ENCODE measurements at places on chromosomes 16 and 17.

GRCh38 chr16:53058441-53058840 lies 3.6 kb downstream of the CHD9 start:
- DNase-seq, result no peak

- DNase-seq, result no peak
Measured at GRCh38 chr17:17557796-17558195, 33.7 kb downstream of the PEMT start.

DNA sequence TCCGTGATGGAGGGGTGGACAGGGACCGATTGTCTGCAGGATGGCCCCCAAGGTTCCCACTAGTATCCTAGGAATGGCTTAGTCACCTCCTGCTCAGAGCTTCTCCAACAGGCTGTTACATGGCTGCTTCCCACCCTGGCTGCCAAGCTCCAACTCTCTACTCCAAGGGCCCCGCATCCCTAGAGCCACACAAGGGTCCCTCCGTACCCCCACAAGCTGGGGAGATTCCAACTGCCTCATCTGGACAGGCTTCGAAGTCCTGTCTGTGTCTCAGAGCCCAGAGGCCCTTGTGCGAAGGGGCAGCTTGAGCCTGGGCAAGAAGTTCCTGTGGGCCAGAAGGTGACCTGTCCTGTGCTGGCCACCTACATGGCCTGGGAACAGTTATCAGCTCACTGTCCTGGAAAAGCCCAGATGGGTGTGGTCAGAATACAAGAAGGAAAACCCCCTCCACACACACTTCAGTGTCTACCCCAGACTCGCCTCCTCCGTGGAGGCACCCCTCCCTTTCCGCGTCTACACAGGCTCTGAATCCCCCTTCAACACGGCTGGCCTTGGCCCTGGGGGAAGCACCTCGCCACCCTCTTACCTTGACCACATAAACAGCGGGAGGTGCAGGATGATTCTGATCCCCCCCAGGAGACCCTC lies 586 bp downstream of the MEAK7 start:
- DNase-seq, result no peak

- no peak for DNase-seq
Measured at GRCh38 chr16:400061-400591, 1.6 kb upstream of the DECR2 start.

GRCh38 chr16:53913920-53914319 lies 210.0 kb downstream of the FTO start:
- no peak for DNase-seq

DNA sequence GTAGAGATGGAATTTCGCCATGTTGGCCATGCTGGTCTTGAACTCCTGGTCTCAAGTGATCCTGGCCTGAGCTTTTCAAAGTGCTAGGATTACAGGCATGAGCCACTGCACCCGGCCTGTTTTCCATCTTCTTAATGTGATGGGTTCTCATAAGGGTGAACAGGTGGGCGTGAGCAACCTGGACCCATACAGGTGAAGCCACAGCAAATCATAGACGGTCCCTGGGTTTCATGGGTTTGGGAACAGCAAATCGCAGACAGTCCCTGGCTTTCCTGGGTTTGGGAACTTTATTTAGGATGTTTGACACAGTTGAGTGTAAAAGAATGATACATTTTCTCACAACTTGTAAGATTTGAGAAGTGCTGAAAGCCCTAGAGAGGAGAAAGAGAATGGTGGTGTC lies 12.9 kb upstream of the MEIOB start:
- no peak for DNase-seq

DNA sequence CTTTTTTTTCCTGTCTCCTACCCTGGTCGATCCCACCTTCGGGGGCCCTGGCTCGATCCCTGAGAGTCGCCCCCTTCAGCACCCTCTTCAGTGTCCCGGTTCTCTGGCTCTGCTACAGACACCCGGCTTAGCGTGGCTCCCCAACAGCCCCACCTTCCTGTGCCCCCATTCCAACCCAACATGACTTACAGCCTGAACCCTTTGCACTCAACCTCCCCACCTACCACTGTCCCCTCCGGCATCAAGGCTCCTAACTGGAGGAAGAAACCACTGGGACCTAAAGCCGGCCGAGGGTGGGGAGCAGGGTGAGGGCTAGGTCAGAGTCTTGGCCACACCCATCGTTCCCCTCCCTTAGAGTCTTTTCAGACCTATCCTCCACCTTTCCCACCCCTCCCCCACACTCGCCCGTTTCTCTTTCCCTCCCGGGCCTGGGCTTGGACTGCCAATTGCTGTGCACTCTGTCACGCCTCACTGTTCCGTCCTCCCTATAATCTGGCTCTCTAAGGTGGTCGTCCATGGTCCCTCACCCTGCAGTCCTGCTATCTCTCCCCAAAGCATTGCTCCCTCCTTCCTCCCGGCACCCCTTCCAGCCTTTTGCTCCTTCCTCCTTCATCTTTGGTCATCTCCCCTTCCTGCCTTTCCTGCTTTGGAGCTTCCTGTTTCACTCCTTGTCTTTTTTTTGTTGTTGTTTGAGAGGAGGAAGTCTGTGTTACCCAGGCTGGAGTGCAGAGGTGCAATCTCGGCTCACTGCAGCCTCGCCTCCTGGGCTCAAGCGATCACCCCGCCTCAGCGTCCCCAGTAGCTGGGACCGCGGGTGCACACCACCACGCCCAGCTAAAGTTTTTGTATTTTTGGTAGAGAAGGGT lies 890 bp upstream of the CLDN7 start:
- no peak for DNase-seq

DNA sequence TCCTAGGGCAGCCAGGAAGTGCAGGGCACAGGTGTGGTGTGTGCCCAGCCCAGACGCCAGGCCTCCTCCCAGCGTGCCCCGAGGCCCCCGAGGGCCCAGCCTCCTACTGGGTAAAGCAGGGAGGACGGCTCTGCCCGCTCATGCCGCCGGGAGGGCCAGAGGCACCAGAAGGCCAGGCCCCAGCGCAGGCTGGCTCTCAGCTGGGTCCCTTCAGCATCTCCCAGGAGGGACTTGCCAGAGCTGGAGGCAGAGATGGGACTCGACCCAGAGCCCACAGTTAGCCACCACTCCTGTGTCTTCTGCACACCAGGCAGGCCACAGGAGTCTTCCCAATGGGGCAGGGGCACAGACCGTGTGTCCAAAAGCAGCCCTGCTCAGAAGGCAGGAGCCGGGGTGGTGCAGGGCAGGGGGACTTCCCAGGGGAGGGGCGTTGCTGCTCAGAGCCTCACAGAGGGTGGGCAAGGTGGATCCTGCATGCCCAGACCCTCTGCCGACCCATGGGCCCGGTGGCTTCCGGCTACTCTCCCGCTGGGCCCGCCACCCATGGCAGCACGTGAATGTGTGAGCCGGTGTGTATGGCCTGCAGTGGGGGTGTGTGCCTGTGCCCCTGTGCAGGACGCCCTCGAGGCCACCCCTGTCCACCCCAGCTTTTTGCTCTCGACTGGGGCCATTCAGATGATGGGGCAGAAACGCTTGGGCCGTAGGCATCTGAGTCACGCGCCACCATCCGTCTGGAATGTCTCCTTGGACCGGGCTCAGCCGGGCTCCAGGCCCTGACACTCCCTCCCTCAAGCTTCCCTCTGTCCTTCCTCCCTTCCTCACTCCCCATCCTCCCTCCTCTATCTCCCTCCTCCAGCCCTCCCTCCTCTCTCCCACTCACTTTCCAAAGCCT lies 5.7 kb upstream of the ZNF469 start:
- no peak for DNase-seq

- no peak for DNase-seq
Measured at GRCh38 chr16:88945473-88945872, 31.5 kb downstream of the CBFA2T3 start.

DNA sequence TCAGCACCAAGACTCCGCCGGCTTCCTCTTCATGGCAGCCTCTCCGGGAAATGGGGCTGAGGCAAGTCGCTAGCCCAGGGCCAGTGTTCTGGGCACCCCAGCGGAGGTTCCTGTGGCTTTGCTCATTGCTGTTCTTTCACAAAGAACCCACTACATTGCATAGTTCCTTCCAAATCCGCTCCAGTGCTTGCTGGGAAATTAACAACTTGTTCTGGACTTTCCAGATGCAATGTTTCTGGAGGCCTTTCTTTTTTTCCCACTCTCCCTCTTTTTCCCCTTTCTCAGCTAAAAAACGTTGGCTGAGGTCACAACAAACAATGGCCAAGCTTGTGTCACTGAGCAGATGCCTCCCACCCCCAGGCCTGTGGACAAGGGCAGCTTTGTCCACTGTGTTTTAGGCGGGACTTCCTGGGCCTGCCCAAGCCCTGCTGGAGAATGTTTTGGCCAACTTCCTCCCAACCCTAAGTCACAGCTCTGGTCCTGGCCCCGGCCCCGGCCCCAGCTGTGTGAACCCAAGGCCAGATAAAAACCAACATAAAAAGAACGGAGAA lies 131.5 kb upstream of the RCVRN start:
- DNase-seq, result no peak

DNA sequence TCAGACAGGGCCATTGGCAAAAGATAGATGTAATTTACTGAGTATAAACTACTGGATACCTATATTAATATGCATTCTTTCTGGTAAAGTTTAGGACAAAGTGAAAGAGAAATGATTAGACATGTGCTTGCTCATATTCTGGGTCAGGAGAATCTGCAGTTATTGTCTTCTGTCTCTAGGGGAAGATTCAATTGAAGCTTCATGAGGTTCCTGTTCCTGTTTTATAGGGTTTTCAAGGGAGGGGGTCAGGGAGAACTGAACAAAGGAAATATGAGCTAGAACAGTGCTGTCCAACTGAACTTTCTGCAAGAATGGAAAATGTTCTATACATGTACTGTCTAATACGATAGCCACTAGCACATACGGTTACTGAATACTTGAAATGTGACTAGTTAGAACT lies 59.3 kb upstream of the CORO6 start:
- no peak for DNase-seq

DNA sequence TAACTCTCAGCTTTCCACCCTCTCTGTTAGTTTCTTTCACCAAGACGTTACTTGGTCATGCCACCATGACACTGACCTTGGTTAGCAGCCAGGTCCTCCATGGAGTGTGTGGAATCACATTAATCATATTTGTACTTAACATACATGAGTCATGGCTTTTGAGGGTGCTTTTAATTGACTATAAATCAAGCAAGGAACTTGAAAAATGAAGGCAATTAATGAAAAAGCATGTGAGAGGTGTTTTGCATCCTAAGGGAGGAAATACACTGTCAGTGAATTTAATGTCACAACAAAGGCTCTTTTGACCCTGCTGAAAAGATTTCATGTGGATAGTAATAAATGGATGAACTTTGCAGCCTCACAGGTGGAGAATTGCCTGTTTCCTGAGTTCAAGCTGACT lies 240.7 kb downstream of the CDH13 start:
- no peak for DNase-seq

DNA sequence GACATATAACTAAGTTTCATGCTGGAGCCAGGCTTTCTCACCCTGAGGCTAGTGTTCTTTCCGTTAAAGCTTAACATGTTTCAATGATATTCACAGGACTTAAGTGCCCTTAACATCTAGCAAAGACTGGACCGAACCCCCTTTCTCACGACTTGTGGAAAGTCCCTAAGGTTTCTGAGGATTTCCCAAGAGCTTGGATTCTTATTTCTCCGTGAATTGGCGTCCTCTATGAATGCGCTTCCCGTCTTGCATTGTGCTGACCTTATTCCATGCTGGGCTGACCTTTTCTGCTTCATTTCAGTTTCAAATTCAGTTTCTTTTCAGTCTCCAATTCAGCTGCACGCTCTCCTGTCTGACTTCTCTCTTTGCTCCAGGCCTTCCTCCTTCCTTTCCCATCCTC lies 206.4 kb downstream of the HS3ST3A1 start:
- no peak for DNase-seq

GRCh38 chr16:86566601-86566965 lies at the start of gene FOXC2:
Gene FOXC2 (plus strand): TSS chr16:86566829. CDS start chr16:86567336, 507 bp downstream.
- DNase-seq, result no peak

DNA sequence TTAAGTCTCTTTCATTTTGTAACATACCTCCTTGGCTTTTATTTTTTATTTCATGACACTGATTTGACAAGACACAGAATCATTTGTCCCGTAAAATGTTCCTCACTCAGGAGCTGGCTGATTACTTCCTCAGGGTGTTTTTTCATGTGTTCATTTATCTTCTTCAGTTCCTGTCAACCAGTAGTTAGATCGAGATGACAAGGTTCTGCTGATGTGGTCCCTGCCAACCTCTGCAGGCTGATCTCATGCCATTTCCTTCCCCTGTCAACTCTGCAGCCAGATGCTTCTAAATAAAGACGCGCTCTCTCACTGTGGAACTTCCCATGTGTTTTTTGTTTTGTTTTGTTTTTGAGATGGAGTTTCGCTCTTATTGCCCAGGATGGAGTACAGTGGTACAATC lies 8.1 kb upstream of the CXCL16 start:
- DNase-seq, result no peak

DNA sequence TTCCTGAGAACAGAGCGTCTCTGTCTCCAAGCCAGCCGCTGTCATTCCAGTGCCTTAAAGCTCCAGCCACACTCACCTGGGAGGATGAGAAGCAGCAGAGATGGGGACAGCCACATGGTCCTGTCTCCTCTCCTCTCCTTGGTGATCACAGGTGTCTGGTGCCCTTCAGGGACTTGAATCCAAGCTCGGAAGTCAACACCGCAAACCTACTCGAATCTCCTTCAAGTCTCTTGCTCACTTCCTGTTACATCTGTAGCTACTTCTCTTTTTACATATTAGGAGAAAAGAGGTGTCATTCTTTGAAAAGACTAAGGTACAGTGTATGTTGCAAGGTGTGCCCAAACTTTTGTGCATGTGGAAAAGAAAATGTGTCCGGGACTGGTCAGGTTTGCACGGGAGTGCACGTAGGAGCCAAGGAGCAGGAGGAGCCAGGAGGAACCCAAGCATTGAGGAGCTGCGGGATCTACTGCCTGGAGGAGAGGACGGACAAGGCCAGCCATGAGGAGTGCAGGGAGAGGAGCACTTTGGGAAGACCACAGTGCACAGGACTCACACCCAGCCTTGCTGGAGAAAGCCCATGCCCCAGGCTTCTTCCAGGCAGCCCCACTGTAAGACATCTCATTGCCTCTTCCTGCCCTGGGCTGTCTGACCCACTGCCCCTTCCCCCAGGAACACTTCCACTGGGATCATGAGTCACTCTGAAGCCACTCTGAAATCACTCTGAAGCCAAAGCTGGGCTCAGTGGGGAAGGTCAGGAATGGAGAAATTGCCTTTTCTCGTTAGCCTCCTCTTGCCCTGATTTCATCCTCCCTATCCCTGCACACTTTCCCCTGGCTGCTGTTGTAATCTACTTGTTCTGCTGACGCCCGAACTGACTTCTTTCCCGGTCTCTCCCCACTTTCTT lies at the start of gene CD300LD:
CD300LD (minus strand) TSS at position 197 of the 904 bp plus-strand sequence; CDS start at position 116, 81 bp downstream.
- no peak for DNase-seq

GRCh38 chr16:2074071-2074470 lies 26.3 kb downstream of the TSC2 start:
- no peak for DNase-seq

DNA sequence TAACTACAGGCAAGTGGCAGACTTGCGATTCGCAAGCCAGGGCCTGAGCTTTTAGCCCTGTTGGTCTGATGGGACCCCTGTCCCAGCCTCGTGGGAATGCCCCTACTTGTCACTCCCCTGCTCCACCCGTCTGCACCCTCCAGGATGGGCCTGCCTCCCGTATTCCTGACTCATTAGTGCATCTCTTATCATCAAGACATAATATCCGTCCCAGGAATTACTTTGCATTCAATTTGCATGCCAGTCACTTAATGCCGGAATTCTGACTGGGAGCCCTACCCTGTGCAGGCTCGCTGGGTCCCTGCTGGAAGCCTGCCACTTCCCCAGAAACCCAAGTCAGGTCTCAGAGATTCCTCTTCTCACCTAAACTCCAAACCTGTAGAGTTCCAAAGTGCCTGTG lies 3.3 kb downstream of the PRSS53 start:
- DNase-seq, result no peak
